Gastroesophageal sphincter (tissue), 4 donors: ENCODE measurements at places on chromosomes 13 and 19. TPM values are rescaled to one million over a fixed set of nuclear protein-coding genes. Genes with fewer than 3 reads are reported as not detected.

PNMA8A gene
- 3.0 TPM for total RNA-seq

EGLN2 gene
- total RNA-seq = 102 TPM

LPAR2 gene
- 0.78 TPM for total RNA-seq

DCT gene
- total RNA-seq = 0.15 TPM

RPS28 gene
- total RNA-seq = 275 TPM

GRCh38 chr19:57171551-57172081 lies 4.3 kb upstream of the DUXA start:
- peak; percentile 81 for ATAC-seq

DNA sequence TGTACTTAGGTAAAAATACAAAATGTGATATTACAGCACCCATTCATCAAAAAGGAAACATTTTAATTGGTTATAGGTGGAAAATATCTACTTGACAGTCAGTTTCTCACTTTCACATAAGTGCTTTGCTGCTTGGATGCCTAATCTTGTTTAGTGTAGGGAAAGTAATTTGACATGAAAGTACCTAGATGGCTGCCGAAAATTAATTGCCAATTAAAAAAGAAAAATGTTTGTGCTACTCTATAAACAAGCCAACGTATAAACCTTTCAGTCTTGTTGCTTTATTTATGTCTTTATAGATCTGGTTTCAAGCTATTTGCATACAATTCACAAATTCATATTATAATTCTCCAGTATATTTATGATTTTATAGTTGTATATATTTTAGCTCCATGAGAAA lies 729.9 kb downstream of the DACH1 start:
- ATAC-seq = no peak

DNA sequence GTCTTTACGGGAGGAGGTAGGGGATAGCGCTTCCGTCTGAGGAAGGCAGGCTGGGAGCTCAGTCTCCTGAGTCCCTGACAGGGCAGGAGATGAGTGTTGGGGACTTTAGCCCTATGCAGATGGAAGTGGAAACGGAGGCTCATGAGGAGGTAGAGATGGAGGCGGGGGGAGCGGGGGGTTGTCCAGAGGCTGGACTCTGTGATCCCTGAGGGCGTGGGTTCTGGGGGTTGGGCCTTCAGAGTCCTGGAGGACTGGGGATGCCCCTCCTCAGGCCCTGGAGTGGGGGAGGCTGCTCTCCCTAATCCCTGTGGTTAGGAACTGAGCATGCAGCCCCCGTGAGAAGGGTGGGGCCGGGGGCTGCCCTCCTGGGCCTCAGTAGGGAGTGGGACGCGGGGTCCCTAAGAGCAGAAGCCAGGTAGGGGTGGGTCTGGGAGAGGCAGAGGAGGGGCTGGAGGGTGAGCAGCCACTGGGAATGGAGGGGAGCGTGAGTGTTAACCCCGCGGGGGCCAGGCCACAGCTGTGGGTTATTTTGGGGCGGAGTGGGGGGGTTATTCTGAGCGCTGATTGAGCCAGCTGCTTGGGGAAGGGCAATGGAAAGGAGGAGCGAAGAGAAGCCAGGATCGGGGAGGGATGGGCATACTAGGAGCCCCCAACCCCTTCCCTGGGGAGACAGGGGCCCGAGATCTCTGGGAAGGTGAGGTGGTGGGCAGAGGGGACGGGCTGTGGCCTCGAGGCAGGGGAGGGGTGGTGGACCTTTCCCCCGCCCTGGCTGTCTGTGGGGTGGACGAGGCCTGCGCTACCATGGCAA lies 2.8 kb downstream of the GRIN2D start:
- ATAC-seq = no peak

GRCh38 chr13:74132152-74132775 lies 1.9 kb downstream of the KLF12 start:
- no peak for ATAC-seq

GRCh38 chr19:54526972-54527371 lies 24.3 kb downstream of the LAIR2 start:
- no peak for ATAC-seq

GRCh38 chr19:6062274-6062673 lies 48.0 kb downstream of the RFX2 start:
- ATAC-seq = no peak

DNA sequence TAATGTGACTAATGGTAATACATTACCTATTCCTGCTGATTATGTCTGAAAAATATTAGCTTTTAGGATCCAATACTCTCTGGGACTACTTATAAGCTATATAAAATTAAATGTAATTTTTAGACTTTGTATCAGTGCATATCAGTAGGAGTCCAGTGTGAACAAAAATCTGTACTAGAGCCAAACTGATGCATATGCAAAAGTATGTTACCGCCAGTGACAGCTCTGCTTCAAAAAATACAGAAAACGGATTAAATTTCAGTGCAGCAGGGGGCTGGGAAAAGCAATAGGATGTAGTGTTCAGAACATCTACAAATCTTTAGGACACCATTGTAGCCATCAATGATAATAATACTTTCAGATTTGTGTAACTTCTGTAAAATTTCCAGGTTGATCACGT lies 385.5 kb downstream of the DACH1 start:
- no peak for ATAC-seq

- ATAC-seq = no peak
Measured at GRCh38 chr13:79246578-79246949, 159.5 kb downstream of the RBM26 start.

DNA sequence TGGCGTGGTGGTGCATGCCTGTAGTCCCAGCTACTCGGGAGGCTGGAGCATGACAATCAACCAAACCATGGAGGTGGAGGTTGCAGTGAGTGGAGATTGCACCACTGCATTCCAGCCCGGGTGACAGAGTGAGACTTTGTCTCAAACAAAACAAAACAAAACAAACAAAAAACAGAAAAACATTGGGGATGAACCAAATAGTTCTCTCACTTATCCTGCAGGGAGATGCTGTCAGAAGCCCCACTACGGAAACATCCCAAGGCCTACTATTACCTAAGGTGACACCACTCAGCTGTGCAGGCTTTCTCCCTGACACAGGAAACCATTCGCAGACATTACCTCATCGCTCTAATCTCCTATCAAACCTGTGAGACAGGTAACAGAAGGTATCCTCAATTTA lies 113.5 kb downstream of the FOXO1 start:
- ATAC-seq = no peak

DNA sequence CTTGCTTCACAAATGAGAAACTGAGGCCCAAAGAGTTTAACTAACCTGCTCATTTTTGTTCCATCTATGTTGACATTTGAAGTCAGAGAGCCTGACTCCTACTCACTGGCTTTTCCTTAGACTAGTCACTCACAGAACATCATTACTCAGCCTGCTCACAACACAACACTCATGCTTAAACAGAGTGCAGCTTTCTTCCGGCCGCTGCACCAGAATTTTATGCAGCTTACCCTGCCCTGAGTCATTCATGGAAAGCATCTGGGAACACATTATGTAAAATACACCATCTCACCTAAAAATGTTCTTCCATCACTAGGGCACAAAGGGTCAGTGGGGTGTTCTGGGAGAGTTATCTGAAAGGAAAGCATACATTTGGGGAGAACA lies 303.4 kb downstream of the SPRY2 start:
- ATAC-seq = no peak

GRCh38 chr13:94239135-94239534 lies 240.3 kb downstream of the DCT start:
- ATAC-seq = no peak
